ENCODE measurements at places on chromosomes 3 and 15.

DNA sequence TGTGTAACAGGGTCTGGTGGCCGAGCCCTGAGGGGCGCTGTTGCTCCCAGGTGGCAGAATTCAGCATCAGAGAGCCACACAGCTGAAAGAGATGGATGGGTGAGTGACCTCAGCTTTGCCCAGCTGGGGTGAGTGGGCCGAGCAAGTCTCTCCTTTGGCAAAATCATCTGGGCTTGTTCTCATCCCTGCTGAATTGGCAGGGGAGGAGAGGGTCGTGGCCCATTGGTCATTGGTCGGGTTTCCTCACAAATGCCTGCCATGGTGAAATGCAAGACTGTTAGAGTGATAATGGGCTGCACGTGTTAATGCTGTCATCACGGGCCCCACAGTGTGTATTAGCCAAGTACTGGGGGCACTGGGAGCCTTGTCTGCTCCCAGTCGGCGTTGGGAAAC lies 15.9 kb downstream of the ABHD2 start:
- no peak for DNase-seq

DNA sequence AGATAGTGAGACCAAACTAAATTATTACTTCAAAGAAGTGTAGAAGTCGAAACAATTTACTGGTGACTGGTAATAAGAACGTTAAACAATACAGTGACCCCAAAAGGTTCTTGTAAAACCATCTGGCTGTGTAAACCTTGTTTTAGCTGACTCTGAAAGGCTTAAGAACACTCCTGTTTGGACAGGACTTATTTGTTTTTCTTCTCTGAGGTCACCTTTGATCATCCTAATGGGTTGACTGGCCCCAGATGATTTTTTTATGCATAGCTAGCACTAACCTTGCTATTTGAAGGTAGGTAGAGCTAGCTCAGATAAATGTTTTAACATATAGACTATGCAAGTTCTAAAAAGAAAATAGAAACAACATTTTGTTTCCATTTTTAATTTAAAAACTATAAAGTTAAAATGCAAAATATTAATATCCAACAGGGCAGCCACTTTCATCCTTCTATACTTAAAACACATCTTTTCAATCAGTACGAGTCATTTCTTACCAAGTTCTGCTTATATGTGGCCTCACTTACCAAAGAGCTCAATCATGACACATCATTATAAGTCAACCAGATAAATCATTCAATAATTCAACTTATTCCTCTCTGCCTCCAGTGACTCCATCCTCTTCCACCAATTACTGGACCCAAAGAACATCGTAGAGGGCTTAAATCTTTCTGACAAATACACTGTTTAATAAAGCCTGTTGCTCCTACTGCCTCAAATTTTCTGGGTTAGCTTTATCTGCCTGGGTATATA lies 158.8 kb downstream of the SSR3 start:
- peak; percentile 48 for DNase-seq

- no peak for DNase-seq
Observed at GRCh38 chr15:61530769-61531168, 301.7 kb upstream of the RORA start.

- DNase-seq, result peak; percentile 12
Observed at GRCh38 chr3:146594843-146595482, 10.2 kb downstream of the PLSCR5 start.

GRCh38 chr3:9101286-9101685 lies 138.0 kb upstream of the RAD18 start:
- DNase-seq, result no peak

DNA sequence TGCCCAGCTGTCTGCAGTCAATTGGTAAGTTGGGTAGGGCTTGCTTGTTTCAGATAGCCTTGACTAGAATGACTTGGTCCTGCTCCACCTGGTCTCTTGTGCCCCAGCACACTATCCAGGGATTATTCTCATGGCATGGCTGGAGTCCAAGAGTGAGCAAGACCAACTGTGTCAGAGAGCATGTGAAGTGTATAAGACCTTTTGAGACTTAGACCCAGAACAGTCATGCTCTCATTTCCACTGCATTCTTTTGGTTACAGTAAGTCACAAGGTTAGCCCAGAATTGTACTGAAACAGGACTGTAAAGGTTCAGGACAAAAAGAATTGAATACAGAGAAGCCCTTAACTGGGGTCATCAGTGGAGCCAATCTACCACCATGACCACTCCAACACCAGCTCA lies 650.8 kb upstream of the ADAMTS9 start:
- peak; percentile 13 for DNase-seq

DNA sequence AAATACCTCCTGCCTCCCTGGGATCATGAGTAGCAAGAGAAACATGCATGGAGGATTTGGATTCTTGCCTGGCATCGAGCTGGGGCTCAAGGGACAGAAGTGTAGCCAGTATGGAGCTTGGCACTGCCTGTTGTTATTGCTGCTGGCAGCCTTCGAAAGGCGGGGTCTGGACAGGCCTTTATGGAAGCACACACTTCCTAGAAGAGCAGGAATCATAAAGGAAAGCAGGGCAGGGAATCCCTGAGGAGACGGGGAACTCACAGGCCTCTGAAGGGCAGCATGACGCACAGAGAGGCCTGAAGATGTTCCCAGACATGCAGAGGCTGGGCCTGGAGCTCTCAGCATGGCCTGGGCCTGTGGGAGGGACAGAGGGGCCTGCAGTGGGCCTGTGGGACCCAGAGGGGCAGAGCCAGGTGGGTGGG lies 18.6 kb upstream of the SLC41A3 start:
- DNase-seq, result peak; percentile 26

GRCh38 chr3:53725387-53725995 lies 120.7 kb downstream of the CHDH start:
- no peak for DNase-seq

DNA sequence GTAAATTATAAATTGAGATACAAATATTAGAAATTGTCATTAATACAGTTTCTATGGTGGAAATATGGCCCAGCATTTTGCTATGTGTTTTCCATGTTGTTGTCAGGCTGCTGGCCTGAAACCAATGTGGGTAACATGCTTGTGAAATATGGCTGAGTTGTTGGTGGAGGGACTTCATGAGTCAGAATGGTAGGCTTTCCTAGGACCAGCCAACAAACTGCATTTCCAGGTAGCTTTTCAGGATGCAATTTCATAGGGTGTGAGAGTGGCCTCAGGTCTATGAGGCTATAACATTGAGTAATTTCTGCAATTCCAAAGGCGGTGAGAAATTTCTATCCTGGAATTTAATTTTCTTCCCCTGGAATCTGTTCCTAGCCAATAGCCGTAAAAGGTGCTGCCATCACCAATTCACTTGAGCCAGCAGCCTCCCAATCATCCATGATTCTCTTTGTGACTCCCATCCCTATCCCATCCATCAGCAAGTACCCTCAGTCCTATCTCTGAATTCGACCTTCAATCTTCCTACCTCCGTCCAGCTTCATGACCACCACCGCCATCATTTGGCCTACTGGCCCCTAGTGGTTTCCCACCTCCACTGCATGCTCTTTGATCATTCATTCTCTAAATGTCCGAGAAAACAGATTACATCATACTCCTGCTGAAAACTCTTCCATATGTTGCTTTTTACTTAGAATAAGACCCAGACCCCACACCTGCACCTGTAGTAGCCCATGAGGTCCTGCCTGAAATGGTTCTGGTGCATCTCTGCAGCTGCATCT lies 276.6 kb upstream of the CFAP20DC start:
- DNase-seq, result no peak

DNA sequence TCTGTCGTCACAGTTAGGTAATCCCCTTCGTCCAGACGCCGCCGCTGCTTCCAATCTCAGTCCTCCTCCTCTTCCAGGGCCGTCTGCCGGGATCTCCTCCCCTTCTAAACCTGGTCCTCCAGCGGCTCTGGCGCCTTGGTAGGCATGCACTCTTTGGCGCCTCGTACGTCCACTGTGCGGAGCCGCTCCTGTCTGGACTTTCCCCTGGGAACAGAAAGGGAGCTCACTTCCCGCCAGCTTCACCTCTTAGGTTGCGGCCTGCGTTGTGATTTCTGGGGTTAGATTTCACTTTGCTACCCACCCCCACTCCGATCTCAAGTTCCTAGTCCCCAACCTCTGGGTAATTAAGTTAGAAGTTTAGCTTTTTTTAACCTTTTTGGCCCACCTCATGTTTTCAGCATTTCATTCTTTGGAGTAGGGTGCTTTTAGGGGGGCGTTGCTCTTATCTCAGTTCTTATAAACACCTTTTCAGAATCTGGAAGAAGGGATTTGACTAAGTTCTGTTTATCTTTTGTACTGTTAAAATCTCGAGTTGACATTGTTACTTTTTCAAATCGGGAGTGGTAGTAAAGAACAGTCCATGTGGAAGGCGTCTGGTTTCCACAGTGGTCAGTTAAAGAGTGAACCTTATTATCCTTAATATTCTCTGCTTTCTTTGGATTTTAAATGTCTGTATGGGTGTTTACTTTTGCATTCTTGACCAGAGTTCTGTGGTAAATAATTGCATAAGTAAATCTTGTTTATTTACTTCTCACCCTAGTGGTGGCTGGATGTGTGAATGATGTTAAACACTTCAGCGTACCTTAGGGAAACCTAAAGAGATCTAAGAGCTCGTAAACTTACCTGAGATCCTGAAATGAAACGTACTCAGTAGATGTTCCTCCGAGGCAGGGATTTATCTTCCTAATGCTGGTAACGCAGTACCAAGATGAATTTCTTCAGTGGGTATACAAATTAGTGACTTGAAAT lies 611 bp downstream of the CTDSPL2 start:
- DNase-seq, result no peak

Data from fibroblast of upper back skin (primary cell).